ENCODE measurements at places on chromosomes 7 and 10. TPM values are rescaled to one million over a fixed set of nuclear protein-coding genes. Genes with fewer than 3 reads are reported as not detected.

MARVELD1 gene
- 2.7 TPM for total RNA-seq

GRCh38 chr10:22702348-22702747 is 12.0 kb downstream of the PIP4K2A start:
- no peak for DNase-seq
- H3K27me3 ChIP-seq: no peaks in the 10 kb centered on the region
- peaks cover 18% of the 10 kb centered on the region for H3K36me3 ChIP-seq
- no peak overlapping the region for H3K4me3 ChIP-seq
- H3K27ac ChIP-seq: no peak overlapping the region

DNA sequence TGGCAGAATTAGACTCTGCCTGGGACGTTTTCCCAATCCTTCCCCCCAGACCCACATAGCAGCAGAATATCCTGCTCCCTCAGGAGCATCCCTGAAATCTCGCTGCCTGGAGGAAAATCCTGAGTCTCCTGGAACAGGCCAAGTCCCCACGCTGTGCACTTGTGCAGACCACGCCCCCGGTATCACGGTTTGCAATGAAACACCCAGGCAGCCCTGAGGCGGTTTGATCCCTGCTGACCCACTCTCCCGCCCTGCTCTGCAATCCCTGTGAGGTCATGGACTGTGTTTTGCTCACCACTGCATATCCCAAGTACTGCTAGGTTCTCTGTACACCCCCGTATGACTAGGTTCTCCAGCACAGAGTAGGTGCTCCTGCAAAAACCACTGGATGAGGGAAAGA is 411.8 kb upstream of the MGMT start:
- H3K27me3 ChIP-seq: no peaks in the 10 kb centered on the region
- peaks cover 33% of the 10 kb centered on the region for H3K4me1 ChIP-seq
- H3K27ac ChIP-seq: no peak overlapping the region
- DNase-seq: no peak
- H3K36me3 ChIP-seq: no peaks in the 10 kb centered on the region

ANXA8L1 gene
- total RNA-seq: not detected

DNA sequence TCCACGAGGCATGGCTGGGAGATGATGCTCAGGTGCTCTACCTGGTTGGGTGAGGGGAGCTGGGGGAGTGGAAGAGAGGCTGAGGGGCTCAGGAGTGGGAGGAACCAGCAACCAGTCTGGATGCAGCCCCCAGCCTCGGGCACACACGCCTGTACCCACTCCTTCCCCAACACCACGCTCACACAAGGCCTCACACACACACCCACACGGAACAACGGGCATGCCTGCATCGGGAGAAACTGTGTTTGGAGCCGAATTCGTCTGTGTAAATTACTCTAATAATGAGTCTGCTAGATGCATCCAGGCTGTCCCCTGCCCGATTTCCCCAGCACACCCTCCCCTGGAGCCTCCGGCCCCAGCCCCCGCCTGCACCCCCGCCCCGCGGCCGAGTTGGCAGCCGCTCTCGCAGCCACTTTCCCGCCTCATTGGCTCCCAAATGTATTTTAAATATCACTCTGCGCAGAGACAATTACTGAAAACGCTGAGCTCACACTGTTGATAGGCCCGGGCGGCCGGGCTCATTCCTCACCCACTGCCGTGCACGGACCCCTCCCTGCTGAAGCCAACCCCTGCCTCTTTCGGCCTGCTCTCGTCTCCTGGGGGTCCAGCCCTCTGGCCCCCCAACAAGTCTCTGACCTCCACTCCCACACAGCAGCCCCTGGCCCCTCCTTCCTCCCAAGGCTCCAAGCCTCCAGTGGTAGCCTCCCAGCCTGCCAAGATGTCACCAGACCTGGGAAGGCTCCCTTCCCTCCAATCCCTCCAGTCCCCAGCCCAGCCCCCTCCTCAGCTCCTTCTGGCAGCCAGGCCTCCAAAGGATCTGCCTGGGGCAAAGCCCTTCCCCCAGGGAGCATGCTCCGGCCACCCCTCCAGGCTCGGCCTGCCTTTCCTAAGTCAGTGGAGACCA is 11.1 kb downstream of the H2BK1 start:
- H3K4me1 ChIP-seq: no peaks in the 10 kb centered on the region
- no peaks in the 10 kb centered on the region for H3K36me3 ChIP-seq
- H3K27me3 ChIP-seq: peaks cover 4% of the 10 kb centered on the region
- no peak for DNase-seq

DNA sequence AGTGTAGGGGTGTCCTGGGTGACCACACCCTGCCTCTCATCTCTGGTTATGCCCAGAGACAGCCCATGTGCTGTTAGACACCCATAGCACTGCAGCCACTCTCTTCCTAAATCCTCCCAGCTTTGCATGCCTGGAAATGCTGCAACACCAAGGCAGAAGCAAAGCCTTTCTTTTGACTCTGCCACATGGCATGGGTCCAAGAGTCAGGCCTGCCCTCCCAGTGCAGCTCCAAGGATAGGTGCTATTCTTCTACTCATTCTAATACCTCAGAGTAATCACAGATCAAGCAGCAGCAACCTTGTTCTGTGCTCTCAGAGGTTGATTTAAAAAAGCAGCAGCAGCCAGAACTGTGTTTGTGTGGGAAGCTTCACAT is 23.4 kb downstream of the FRMPD2 start:
- no peak for DNase-seq
- no peak overlapping the region for H3K4me3 ChIP-seq
- H3K4me1 ChIP-seq: peaks cover 2% of the 10 kb centered on the region
- no peak overlapping the region for H3K27ac ChIP-seq

DNA sequence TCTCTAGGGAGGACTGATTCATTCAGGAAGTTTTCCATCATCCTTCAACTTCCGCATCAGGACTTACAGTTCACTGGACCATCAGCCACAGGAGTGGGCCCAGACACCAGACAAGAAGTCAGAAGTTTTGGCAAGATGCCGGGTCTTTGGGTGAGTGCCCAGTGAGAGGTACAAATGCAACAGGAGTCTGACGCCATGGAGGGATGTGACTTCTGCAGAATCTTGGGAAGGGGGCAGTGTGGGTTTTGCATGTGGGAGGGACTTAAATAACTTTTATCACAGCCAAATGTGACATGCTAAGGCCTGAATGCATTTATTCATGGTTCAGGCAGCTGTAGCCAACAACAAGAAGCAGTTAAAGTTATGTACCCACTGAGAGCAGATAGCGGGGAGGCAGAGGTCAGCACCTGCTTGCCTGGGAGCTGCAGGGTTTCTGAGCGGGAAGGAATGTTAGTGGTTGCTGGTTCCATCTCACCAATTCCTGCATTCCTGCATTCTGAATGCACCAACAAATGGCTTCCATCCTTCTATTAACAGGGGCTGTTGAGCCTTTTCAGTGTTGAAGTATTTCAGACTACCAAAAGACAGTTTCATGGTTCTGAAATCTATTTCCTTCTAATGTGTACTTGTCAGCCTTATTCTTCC is 375.2 kb downstream of the PAXIP1 start:
- no peak overlapping the region for H3K4me3 ChIP-seq
- H3K27me3 ChIP-seq: no peaks in the 10 kb centered on the region
- H3K36me3 ChIP-seq: no peaks in the 10 kb centered on the region
- no peaks in the 10 kb centered on the region for H3K4me1 ChIP-seq

DNA sequence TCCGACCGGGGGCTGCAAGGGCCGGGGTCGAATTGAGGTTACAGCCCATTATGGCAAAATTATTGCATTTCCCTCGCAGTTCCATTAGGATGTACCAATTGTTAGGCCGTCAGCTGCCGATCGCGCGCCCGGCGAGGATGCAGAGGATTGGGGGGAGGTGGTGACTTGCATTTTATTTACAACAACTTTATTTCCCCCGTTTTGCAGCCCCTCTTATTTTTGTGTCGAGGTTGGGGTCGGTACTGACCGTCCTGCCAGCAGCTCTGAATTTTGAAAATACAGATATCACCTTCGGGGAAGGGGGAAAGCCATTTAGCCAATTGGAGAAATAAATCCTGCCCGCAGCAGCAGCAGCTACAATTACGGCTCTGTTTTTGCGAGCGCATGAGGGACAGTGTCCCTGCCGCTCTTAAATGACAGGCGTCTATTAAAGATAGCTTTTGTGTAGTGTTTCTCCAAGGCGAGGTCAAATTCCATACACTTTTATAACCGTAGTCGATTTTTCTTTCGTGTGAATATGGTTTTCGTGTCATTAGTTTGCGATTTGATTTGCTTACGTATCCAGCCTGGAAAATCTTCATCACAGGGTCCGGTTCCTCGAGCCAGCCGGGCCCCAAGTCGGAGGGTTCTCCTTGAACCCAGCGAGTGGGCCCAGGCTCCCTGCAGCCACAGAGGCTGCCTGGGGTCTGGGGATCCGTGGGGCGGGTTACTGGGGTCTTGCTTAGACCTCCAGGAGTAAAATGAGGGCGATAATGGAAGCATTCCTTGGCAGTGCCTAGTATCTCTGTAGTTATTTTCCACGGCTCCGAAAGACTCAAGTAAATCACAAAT is 684 bp upstream of the HOXA5 start:
- no peak overlapping the region for H3K4me3 ChIP-seq
- H3K36me3 ChIP-seq: no peaks in the 10 kb centered on the region
- H3K27ac ChIP-seq: no peak overlapping the region
- peaks cover 58% of the 10 kb centered on the region for H3K27me3 ChIP-seq

DNA sequence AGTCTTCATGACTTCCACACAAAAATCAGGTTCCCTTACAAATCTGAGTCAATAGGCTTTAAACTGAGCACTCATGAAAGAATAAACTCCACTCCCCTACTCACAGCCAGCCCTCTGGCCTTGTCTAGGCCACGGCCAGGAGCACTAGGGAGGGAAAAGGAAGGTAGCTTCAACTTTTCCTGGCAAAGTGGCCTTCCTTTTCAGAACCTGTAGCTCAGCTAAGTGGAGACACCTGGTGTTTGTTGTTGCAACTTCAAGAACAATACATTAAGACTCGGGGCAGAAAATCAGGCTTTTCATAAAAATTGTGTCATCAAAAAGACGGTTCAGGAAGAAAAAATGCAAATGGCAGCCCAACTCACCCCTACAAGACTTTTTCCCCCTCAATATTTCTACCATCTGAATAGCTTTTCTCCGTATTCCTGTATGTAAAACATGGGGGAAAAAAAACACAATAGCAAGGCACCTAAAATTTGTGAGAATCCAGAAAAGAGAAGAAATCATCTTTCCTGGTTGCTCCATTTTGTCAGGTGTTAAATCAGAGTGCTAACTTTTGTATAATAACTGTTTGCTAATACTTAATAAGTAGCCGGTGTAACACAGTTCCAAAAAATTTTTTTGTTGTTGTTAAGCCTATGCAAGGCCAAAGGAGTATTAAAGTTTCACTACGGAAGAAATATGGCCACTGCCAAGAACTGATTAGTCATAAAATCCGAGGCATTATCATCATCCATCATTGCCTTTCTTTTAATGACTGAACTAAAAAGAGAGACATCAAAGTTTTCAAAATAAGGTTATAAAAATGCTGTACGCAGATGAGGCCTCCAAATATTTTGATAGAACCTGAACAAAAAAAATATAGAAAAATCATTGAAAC is 66.2 kb upstream of the ARID5B start:
- H3K36me3 ChIP-seq: no peaks in the 10 kb centered on the region
- peak; percentile 8 for DNase-seq
- H3K27me3 ChIP-seq: peaks cover 2% of the 10 kb centered on the region
- no peak overlapping the region for H3K27ac ChIP-seq
- peaks cover 22% of the 10 kb centered on the region for H3K4me1 ChIP-seq

GRCh38 chr7:70512761-70513160 is 619.2 kb upstream of the GALNT17 start:
- H3K27ac ChIP-seq: no peak overlapping the region
- no peaks in the 10 kb centered on the region for H3K36me3 ChIP-seq
- H3K4me1 ChIP-seq: no peaks in the 10 kb centered on the region
- H3K4me3 ChIP-seq: no peak overlapping the region
- no peak for DNase-seq

LIPN gene
- total RNA-seq: not detected

DNA sequence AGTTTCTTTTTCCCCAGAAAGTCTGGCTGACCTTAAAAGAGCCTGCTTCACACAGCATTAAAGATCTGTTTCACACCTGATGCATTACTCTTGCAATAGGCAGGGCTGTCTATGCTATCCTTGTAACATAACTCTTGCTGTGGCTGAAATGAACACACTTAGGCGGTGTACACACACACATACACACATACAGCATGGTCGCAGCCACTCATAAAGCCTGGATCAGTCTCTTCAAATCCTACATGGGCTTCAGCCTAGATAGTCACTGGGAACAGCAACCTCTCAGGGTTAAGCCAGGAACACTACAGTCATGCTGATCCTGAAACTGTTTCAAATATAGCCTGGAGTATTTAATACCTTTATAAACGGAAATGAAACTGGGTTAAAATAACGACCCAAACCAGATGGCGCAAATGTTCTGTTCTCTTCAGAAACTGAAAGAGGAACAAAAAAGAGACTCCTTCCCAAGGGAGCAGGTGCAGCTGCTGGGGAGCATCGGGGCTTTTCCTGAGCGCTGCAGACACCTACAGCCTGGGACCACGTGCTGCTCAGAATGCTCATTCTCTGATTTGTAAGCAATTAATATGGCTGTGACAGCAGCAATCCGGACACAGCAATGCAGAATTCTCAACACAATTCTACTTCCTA is 61.0 kb upstream of the SFMBT2 start:
- no peak overlapping the region for H3K27ac ChIP-seq
- no peaks in the 10 kb centered on the region for H3K27me3 ChIP-seq
- H3K4me1 ChIP-seq: peaks cover 28% of the 10 kb centered on the region
- H3K36me3 ChIP-seq: no peaks in the 10 kb centered on the region

DNA sequence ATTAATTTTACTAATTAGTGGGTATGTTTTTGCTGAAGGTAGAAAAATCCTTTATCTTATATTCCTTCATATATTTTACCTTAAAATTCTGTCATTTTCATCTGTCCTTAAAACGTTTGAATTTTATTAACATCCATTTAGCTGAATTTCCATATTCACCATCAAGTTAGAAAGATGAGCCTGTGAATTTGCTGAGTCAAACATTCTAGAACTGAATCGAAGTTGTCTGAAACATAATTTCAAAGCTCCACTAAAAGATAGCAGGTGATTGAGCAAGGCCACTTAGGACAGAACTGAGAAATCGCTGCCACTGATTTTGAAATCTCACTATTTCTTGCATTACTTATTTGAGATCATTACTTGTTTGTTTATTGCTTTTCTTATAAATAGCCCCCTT is 17.5 kb downstream of the HGF start:
- H3K27me3 ChIP-seq: no peaks in the 10 kb centered on the region
- H3K4me1 ChIP-seq: no peaks in the 10 kb centered on the region
- no peaks in the 10 kb centered on the region for H3K36me3 ChIP-seq
- no peak for DNase-seq
- no peak overlapping the region for H3K27ac ChIP-seq
- H3K4me3 ChIP-seq: no peak overlapping the region

- peak overlapping the region; percentile 92 for H3K27ac ChIP-seq
- peaks cover 52% of the 10 kb centered on the region for H3K4me1 ChIP-seq
- H3K4me3 ChIP-seq: peak overlapping the region; percentile 95
- DNase-seq: no peak
These were observed 2.0 kb downstream of the ZSCAN25 start for GRCh38 chr7:99618726-99619125.
